Naive thymus-derived CD8-positive, alpha-beta T cell (primary cell): ENCODE measurements at places on chromosomes 11 and 22. TPM values are rescaled to one million over a fixed set of nuclear protein-coding genes. Genes with fewer than 3 reads are reported as not detected.

- no peaks in the 10 kb centered on the region for H3K4me1 ChIP-seq
- peaks cover 8% of the 10 kb centered on the region for H3K27me3 ChIP-seq
- no peaks in the 10 kb centered on the region for H3K36me3 ChIP-seq
These were observed 237.3 kb upstream of the NCAM1 start for GRCh38 chr11:112723676-112724495.

The MEI1 gene
- 52.9 TPM for total RNA-seq

The PRG2 gene
- total RNA-seq: not detected

- H3K27ac ChIP-seq: no peak overlapping the region
- H3K36me3 ChIP-seq: no peaks in the 10 kb centered on the region
- peaks cover 15% of the 10 kb centered on the region for H3K27me3 ChIP-seq
- peaks cover 13% of the 10 kb centered on the region for H3K4me1 ChIP-seq
These were observed 6.0 kb upstream of the LIF start for GRCh38 chr22:30252411-30253204.

DNA sequence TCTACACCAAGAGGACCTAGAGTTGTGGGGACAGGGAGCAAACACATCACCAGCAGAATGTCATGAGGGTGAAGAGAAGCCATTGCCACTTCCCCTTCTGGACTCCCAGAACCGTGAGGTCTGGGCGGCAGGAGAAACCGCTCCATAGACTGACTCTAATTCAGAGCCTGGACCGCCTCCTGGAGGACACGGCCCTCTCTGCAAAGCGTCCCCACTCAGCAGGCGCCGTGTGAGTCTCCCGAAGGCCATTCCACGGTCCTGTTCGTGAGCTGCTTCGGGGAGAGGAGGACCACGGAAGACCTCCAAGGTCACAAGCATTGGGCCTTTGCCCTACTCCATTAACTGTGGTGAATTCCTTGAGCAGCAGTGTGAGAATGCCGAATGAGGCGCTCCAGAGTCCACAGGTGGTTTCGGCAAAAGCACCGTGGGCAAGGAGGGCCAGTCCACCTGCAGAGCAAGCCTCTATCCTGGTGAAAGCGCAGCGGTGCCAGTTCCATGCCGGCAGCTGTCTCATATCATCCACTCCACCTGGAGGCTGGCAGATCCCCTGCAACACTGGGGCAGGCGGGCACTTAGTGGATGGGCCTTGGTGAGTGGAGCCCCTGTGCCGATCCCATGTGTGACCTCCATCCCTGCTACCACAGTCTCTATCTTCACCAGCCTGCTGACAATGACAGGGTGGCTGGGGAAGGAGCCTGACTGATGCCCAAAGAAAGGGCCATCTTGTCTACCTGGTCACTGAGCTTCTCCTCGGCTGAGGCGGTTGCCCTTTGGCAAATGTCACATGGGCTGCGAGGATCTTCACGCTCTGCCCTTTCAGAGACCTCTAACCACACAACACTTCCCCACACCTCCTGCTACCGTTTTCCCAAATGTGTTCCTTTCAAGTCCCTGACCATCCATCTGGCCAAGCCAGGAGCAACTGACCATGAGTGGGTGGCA is 7.5 kb downstream of the C11orf21 start:
- DNase-seq: peak; percentile 52
- H3K36me3 ChIP-seq: no peaks in the 10 kb centered on the region
- H3K4me3 ChIP-seq: peak overlapping the region; percentile 22

DNA sequence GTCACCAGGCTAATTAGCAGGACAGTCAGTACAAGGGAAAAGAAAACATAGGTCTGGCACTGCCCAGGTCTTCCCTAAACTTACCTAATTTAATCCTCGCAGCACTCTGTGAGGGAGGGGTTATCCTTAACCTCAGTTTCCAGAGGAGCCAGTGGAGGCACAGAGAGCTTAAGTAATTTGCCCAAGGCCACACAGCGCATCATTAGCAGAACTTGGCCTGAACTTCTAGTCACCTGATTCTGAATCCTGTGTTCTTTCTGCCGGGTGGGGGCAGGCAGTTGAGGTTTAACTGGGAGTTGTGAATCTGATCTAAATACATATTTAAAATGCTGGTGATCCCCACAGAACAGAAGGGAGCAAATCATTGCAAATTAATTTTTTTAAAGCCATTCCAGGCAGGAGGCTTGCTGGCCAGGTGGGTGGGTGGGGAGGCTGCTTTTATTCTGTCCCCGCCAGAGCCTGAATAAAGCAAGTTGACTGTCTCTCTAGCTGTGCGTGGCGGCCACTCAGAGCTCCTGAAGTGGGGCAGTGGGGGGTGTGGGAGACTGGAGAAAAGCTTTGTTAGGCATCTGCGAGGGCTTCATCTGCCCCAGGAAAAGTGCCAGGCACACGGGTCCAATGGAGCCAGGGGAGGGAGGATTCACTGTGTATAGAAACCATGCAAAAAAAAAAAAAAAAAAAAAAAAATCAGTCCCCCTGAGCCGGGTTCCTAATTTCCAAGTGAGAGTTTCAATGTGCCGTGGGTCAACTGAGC is 66.1 kb downstream of the NFAM1 start:
- no peak overlapping the region for H3K27ac ChIP-seq
- H3K27me3 ChIP-seq: peaks cover 17% of the 10 kb centered on the region
- H3K4me3 ChIP-seq: peak overlapping the region; percentile 65

- no peaks in the 10 kb centered on the region for H3K27me3 ChIP-seq
- peaks cover 11% of the 10 kb centered on the region for H3K4me1 ChIP-seq
- peak; percentile 59 for DNase-seq
These were observed 13.6 kb upstream of the CD3E start for GRCh38 chr11:118290923-118291322.

- no peaks in the 10 kb centered on the region for H3K4me1 ChIP-seq
- no peaks in the 10 kb centered on the region for H3K36me3 ChIP-seq
- no peaks in the 10 kb centered on the region for H3K27me3 ChIP-seq
- no peak overlapping the region for H3K27ac ChIP-seq
- H3K4me3 ChIP-seq: no peak overlapping the region
These were observed 6.6 kb upstream of the ARAP1 start for GRCh38 chr11:72758690-72759389.

The NXF1 gene
- 185 TPM for total RNA-seq

The TOM1 gene
- 47.8 TPM for total RNA-seq

- no peaks in the 10 kb centered on the region for H3K27me3 ChIP-seq
- no peaks in the 10 kb centered on the region for H3K36me3 ChIP-seq
- DNase-seq: no peak
- H3K27ac ChIP-seq: no peak overlapping the region
- H3K4me1 ChIP-seq: peaks cover 27% of the 10 kb centered on the region
These were observed 97.9 kb downstream of the PDHX start for GRCh38 chr11:35014346-35014745.

DNA sequence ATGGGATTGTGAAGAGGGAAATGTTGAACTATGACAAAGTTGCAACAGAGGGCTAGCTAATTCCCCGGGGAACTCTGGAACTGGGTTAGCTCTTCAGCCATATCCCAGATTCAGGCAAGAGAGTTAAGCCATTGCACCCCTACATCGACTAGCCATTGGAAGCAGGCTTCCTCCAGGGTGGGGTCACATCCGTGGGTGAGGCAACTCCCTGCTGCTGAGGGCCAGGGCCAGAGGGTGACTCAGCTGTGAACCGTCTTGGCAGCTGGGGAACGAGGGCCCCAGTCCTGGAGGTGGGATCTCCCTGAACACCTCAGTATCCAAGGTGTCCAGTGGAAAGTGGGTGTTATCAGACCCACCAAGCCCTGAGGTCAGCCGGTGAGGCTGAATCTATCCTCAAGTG is 41.1 kb downstream of the RPS6KA4 start:
- peaks cover 2% of the 10 kb centered on the region for H3K36me3 ChIP-seq
- H3K27ac ChIP-seq: no peak overlapping the region
- H3K27me3 ChIP-seq: peaks cover 14% of the 10 kb centered on the region

DNA sequence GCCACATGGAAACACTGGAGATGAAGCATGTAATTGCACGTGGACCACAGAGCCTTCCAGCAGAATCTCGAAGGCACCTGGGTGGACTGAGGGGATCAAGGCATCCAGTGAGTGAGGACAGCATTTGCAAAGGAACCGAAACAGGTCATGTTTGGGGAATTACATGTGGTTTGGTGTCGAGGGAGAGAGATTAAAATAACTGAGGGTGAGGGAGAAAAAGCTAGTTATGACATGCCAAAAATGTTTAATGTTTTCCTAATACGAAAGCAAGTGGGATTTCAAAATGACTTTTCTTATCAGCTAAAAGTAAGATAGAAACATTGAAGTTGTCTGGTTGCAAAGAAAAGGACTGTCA is 157.1 kb downstream of the BLID start:
- no peak for DNase-seq
- no peak overlapping the region for H3K27ac ChIP-seq
- H3K36me3 ChIP-seq: no peaks in the 10 kb centered on the region
- H3K27me3 ChIP-seq: peaks cover 4% of the 10 kb centered on the region

The OR5B21 gene
- 1.1 TPM for total RNA-seq

- H3K4me1 ChIP-seq: no peaks in the 10 kb centered on the region
- peaks cover 3% of the 10 kb centered on the region for H3K27me3 ChIP-seq
- H3K36me3 ChIP-seq: no peaks in the 10 kb centered on the region
- H3K4me3 ChIP-seq: no peak overlapping the region
These were observed 6.6 kb downstream of the F2 start for GRCh38 chr11:46725338-46726205.
